Activated T-helper 1 cell treated with anti-CD3 and anti-CD28 coated beads, Interleukin-12 subunit alpha, Interleukin-12 subunit beta, Interleukin-2, Interleukin-4 antibody, amounts not matched to agents 30 ng/mL and 10 ng/mL and 1 ng/mL, durations not matched to agents 14 hours and 24 hours and 36 hours (primary cell): ENCODE measurements at places on chromosomes 12 and 14. TPM values are rescaled to one million over a fixed set of nuclear protein-coding genes. Genes with fewer than 3 reads are reported as not detected.

The NTN4 gene
- total RNA-seq = not detected in 2 replicates

The PRB2 gene
- not detected in 2 replicates for total RNA-seq

DNA sequence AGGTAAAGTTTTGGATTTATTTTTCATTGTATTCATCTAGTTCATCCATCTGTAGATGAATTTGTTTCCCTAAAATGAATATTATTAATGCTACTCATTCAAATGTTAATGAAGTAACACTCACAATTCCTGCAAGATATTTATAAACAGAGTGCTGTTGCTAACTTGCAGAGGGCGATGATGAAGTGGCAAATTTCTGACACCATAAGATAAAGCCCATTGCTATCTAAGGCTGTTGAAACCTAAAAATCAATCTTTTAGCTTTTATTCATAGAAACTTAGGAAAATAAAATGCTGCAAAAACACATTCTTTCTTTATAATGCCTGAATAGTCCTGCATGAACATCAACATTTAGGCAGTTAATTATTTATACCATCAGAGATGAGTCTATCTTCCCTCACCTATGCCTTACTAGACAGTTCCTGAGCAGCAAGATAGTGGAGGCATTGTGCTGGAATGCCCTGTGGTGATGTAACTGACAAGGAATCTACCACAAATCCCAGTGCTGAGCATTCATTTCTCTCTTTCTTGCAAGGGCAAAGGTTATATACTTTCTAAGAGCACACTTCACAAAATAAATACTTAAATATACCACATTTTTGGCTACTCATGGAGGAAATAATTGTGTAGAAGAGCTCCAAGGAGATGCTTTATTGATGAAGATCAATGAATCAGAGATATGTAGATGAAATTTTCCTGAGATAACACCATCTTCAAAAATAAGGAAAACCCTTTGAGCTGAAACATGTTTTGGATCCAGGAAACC lies 57.6 kb downstream of the LMNTD1 start:
- H3K4me3 ChIP-seq = no peak overlapping the region
- H3K27me3 ChIP-seq = peaks cover 2% of the 10 kb centered on the region
- DNase-seq = no peak
- H3K4me1 ChIP-seq = no peaks in the 10 kb centered on the region

- H3K27ac ChIP-seq = no peak overlapping the region
- DNase-seq = no peak
- H3K4me1 ChIP-seq = peaks cover 5% of the 10 kb centered on the region
- no peaks in the 10 kb centered on the region for H3K27me3 ChIP-seq
Measured at GRCh38 chr14:81125536-81125935, 95.2 kb downstream of the GTF2A1 start.

DNA sequence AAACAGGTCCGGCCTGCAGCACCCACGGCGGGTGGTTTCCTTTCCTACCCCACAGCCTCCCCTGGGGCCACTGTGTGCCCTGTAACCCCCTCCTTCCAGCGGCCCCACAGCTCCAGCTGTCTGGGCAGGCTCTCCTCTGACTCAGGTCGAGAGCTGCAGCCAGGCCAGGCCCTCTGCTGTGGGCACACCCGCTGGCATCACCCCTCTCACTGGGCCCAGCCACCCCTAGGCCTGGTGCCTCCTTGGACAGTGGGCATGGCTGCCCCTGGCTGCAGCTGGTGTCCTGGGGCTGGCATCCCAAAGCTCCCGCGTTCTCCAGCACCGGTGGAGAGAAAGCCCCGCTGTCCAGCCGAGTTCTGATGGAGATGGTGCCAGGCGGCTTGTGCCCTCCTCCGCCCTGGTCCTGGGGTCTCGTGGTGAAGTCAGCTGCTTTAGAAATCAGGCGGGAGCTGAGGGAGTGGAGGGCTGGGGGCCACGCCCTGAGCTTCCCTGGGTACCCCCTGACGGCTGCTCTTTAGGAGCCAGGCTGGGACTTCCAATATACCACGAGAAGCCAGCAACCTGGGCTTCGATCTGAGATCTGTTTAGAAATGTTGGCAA lies 114.9 kb downstream of the KIF26A start:
- peaks cover 6% of the 10 kb centered on the region for H3K27me3 ChIP-seq
- no peak for DNase-seq
- H3K4me1 ChIP-seq = no peaks in the 10 kb centered on the region
- H3K27ac ChIP-seq = no peak overlapping the region
- H3K36me3 ChIP-seq = no peaks in the 10 kb centered on the region

GRCh38 chr12:43008953-43009845 lies 419.7 kb upstream of the PRICKLE1 start:
- no peak overlapping the region for H3K4me3 ChIP-seq
- no peaks in the 10 kb centered on the region for H3K36me3 ChIP-seq
- no peaks in the 10 kb centered on the region for H3K4me1 ChIP-seq
- no peak overlapping the region for H3K27ac ChIP-seq
- DNase-seq = no peak

GRCh38 chr12:9687228-9687627 lies 17.7 kb downstream of the CLEC2D start:
- H3K4me1 ChIP-seq = peaks cover 79% of the 10 kb centered on the region
- peak overlapping the region; percentile 44 for H3K27ac ChIP-seq
- no peak for DNase-seq
- H3K27me3 ChIP-seq = no peaks in the 10 kb centered on the region

DNA sequence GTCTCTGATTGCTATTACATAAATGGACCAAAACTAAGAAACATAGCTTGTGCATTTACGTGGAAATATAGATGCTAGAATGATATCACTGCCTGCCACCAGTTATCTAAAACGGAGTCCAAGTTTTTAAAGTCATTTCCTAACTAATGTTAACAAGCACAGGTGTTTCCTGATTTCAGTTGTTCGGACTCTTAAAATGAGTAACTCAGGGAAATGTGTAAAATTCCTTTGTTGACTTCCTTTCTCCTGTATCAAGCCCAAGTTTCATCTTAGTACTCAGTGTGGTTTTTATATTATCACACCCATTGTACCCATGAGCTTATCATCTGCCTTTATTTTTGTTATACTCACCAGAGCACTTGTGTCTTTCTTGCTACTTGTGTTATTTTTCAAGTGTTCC lies 13.2 kb upstream of the PRKCH start:
- H3K36me3 ChIP-seq = peaks cover 26% of the 10 kb centered on the region
- no peak overlapping the region for H3K4me3 ChIP-seq
- no peak overlapping the region for H3K27ac ChIP-seq
- H3K4me1 ChIP-seq = peaks cover 17% of the 10 kb centered on the region
- no peak for DNase-seq
